CD4-positive, alpha-beta T cell (primary cell): ENCODE measurements at places on chromosomes 7 and 10. TPM values are rescaled to one million over a fixed set of nuclear protein-coding genes. Genes with fewer than 3 reads are reported as not detected.

Gene LRRD1
- total RNA-seq = not detected

Gene GIMAP7
- total RNA-seq = 50.7 TPM

Gene BTRC
- 13.1 TPM for total RNA-seq

Gene SSC4D
- not detected for total RNA-seq

Gene CCDC172
- not detected for total RNA-seq

Gene GPR37
- total RNA-seq = not detected

Gene GNB2
- total RNA-seq = 87.8 TPM

Gene NPC1L1
- not detected for total RNA-seq

Gene C7orf33
- not detected for total RNA-seq

Gene WEE2
- 0.14 TPM for total RNA-seq

Gene GIMAP5
- total RNA-seq = 35.2 TPM

Gene UNC5B
- 0.03 TPM for total RNA-seq

Gene MSMB
- not detected for total RNA-seq

Gene SMURF1
- total RNA-seq = 30.0 TPM

Gene EEPD1
- total RNA-seq = 4.6 TPM

Gene NT5C3A
- total RNA-seq = 33.3 TPM

Gene EIF5AL1
- 0.14 TPM for total RNA-seq

Gene LIPF
- not detected for total RNA-seq

Gene NRF1
- total RNA-seq = 35.4 TPM

Gene COL17A1
- total RNA-seq = not detected

Gene ZNF862
- 25.6 TPM for total RNA-seq

Gene MGAM2
- total RNA-seq = not detected

Gene PRR15
- total RNA-seq = not detected

Gene GNGT1
- not detected for total RNA-seq

Gene HOXA11
- not detected for total RNA-seq

Gene OR6B1
- total RNA-seq = not detected

Gene IL2RA
- 4.9 TPM for total RNA-seq

Gene PVRIG
- total RNA-seq = 33.2 TPM

Gene OPN4
- total RNA-seq = not detected

Gene STAM
- 53.3 TPM for total RNA-seq

Gene ZNF727
- total RNA-seq = 0.89 TPM

Gene ESYT2
- 106 TPM for total RNA-seq

Gene PPP1R3C
- not detected for total RNA-seq

Gene CYP3A7
- total RNA-seq = not detected
